ENCODE measurements at places on chromosomes 5 and 9. TPM values are rescaled to one million over a fixed set of nuclear protein-coding genes. Genes with fewer than 3 reads are reported as not detected.

Gene VCAN
- polyA plus RNA-seq: 2.2 TPM

Gene KCNIP1
- not detected for polyA plus RNA-seq

Gene ADAMTS13
- 1.2 TPM for polyA plus RNA-seq

Gene RNF183
- polyA plus RNA-seq: not detected

DNA sequence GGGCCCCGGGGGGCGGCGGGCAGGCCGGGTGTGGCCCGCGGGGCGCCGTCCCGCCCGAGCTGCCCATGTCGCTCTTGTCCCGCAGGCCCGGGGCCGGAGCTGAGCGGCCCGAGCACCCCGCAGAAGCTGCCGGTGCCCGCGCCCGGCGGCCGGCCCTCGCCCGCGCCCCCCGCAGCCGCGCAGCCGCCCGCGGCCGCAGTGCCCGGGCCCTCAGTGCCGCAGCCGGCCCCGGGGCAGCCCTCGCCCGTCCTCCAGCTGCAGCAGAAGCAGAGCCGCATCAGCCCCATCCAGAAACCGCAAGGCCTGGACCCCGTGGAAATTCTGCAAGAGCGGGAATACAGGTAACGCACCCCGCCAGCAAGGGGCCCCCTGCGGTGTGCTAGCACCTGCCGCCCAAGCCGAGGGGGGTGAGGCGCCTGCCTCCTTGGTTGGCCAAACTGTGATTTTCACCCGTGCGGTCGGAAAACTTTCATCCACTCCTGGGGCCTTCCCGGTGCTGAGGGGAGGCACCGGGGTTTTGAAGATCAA, 32.1 kb downstream of the SMARCA2 start:
- H3K27me3 ChIP-seq: no peaks in the 10 kb centered on the region
- no peak overlapping the region for H3K27ac ChIP-seq
- H3K36me3 ChIP-seq: peaks cover 2% of the 10 kb centered on the region
- no peak for DNase-seq

DNA sequence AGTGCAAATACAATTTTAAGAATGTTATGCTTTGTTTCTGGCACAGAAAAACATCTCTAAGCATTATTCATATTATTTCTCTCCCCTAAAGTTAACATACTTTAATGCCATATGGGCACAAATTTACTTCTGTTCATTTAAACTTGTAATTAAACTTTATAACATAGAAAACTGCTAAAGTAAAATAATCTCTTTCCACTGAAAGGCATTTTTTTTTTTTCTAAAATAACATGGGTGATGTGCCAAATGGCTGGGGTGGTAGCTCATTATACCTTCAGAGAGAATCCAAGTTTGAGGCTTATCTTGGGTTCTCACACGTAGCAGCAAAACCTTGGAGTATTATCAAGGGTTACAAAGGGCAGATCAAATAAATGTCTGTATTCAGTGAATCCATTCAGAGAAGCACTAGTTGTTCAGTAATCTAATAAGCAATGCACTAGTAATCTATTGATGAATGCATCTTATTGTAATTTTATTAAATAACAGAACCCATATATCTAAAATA, 257.6 kb upstream of the POU5F2 start:
- no peaks in the 10 kb centered on the region for H3K27me3 ChIP-seq
- no peak for DNase-seq
- no peak overlapping the region for H3K4me3 ChIP-seq
- H3K36me3 ChIP-seq: no peaks in the 10 kb centered on the region
- no peak overlapping the region for H3K27ac ChIP-seq

Measured in keratinocyte (primary cell).